ENCODE measurements at places on chromosomes 7 and 10.

GRCh38 chr10:72720814-72721660 lies 29.1 kb downstream of the MCU start:
- no peak for DNase-seq

DNA sequence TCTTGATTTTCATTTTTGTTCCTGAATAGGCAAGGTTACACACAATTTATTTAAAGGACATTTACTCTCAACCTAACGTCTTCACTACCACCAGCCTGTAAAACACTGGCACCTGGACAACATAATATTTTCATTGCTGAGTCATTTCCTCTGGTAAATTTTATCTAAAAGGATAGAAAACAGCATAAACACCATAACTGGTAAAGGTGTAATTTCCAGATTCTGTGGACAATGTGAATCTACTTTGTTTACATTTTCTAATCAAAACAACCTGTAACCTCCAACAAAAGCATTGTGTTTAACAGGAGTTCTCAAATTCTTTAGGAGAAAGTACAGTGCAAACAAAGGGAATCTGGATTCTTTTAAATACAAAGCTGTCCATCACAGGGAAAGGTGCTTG lies 472.0 kb upstream of the AKR1E2 start:
- no peak for DNase-seq

DNA sequence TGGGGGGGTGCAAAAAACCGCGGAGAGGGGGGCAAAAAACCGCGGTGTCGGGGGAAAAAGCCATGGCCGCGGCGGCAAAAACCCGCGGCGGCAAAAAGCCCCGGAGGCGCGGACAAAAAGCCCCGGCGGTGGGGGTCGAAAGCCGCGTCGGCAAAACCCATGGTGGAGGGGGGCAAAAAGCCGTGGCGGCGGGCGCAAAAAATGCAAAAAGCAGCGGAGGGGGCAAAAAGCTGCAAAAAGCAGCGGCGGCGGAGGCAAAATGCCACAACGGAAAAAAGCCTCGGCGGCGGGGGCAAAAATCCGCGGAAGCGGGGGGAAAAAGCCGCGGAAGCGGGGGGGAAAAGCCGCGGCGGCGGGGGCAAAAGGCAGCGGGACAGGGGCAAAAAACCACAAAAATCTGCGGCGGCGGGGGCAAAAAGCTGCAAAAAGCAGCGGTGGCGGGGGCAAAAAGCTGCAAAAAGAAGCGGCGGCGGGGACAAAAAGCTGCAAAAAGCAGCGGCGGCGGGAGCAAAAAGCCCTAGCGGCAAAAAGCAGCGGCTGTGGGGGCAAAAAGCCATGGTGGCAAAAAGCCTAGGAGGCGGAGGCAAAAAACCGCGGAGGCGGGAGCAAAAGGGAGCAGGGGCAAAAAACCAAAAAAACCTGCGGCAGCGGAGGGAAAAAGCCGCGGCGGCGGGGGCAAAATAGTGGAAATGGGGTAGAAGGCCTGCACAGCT lies 418.9 kb downstream of the ZNF716 start:
- DNase-seq: no peak

- DNase-seq: no peak
These were observed 312.3 kb upstream of the ZNF32 start for GRCh38 chr10:43960981-43961380.

DNA sequence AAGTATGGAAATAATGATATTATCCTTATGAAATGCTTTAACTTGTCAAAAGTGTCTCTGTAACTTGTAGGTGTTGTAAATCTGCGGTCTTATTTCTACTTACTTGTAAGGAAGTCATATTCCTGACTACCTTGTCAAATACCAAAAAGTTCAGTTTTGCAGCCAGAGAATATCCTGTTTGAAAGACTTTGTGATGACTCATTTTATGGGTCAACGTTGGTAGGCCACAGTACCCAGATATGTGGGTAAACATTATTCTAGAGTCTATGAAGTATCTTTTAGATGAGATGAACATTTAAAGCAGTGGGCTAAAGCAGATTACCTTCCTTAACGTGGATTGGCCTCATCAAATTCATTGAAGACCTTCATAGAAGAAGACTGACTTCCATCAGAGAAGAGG lies 195.3 kb downstream of the PPP1R9A start:
- no peak for DNase-seq

GRCh38 chr10:115654961-115655360 lies 561.8 kb downstream of the ATRNL1 start:
- no peak for DNase-seq

GRCh38 chr7:106063692-106064091 lies 48.4 kb downstream of the SYPL1 start:
- DNase-seq: no peak

DNA sequence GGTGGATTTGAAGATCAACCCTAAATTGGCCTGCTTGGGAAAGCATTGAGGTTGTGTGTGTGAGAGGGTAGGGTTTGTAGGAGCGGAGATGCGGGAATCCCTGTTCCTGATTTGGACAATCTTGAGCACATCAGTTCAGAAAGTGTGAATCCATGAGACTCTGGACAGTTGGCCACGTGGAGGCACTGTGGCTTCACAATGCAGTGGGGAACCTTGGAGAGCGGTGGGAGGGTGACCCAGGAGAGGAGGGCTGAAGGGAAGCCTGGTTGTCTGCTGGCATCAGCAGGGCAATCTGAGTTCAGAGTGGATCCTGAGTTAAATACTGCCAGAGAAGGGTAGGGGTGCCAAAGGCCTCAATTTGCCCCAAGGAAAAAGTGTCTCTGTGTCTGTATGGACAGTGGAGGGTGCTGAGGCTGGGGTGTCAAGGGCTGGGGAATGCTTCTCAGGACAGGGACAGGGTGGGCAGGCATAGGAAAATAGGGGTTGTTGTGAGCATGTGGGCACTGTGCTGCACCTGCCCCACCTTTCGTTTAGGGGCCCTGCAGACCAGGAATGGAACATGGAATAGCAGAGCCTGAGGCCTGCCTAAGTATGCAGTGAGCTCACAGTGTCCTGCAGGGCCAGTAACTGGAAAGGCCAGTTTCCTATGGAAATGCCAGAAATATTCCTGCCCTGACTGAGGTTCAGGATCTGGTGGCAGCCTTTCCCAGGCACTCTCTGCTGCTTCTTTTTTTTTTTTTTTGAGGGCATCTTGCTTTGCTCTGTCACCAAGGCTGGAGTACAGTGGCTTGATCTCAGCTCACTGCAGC lies 162.9 kb upstream of the PRSS58 start:
- DNase-seq: no peak

DNA sequence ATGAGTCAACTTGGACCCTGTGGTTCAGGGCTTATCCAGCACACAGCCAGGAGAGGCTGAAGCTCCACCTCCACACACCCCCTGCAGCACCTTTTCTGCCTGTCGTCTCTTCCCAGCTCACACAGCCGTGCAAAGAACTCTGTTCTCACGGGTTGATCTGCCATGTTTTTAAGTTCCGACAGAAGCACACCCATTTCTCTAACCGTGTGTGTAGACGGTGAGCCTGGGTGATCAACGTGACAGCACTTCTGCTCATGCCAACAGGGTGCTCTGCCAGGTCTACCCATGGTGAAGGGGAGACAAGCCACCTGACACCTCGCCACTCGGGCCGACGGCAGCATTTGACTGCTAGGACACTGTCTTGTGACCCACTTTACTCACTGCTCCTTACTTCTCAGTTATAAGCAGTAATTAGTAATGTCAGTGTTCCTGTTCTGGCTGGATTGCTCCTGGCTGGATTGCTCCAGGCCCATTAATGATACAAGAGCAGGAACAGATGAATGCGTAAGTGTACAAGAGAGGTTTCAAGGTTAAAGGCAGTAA lies 90.5 kb downstream of the RNF216 start:
- no peak for DNase-seq

- no peak for DNase-seq
These were observed 22.3 kb upstream of the EXOC6 start for GRCh38 chr10:92826061-92826460.

DNA sequence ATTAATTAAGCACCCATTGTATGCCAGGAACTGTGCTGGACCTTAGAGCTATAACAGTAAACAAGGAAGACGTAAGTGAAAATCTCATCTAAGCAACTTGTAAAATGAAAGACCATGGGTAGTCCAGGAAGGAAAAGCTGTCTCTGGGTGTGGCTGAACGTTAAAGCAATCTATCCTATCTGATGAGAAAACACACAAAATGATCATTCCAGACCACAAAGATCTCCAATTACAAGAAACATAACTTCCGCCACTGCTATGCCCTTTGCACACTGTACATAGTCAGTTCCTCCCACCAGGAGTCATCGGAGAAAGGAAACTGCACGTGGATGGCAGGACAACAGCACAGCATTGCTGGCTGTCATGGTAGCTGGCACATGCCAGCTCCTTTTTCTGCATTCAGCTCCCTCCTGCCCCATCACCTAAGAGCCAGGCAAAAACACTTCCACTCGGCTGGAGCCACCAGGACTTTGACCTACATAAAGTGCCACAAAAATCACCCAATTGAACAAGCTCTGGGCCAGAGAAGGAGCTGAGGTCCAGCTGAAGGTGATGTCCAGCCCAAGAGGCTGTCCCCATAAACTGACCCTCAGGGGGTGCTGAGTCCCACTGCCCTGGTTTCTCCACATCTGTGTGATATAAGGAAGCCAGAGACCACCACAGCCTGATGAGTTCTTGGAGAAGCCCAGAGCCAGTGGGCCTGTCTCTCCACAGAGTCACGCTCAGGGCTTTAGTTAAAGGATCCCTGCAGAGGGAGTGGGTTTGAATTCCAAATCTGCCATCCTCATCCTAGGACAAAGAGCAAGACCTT lies 56.4 kb downstream of the STEAP1B start:
- DNase-seq: no peak

- DNase-seq: no peak
These were observed 103.8 kb upstream of the PARD3 start for GRCh38 chr10:34918776-34919315.

GRCh38 chr7:107526672-107527071 lies 37.0 kb downstream of the COG5 start:
- no peak for DNase-seq

- no peak for DNase-seq
These were observed 4.7 kb downstream of the TMEM236 start for GRCh38 chr10:17756557-17757217.

GRCh38 chr7:87774690-87775089 lies 101.5 kb downstream of the SLC25A40 start:
- DNase-seq: no peak

GRCh38 chr10:122421742-122422141 lies 32.7 kb upstream of the ARMS2 start:
- no peak for DNase-seq

DNA sequence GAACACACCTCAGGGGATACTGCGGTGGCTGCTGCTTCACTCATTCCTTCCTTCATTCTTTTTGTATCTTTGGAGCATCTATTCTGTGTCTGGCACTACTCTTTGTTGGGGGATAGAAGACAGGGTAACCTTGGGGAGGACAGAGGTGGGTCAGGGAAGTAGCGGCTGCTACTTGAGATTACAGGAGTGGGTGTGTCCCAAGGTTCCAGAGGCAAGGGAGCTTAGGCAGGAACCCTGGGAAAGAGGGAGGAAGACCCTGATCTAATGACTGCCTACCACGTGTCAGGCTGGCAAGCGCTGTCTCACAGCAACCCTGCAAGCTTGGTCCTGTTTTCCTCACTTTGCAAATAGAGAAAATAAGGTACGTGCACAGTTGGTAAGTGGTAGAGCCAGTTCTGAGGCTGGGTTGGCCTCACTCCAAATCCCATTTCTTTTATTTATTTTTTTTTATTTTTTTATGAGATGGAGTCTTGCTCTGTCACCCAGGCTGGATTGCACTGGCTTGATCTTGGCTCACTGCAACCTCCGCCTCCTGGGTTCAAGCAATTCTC lies 985.9 kb upstream of the ZNF722 start:
- no peak for DNase-seq

DNA sequence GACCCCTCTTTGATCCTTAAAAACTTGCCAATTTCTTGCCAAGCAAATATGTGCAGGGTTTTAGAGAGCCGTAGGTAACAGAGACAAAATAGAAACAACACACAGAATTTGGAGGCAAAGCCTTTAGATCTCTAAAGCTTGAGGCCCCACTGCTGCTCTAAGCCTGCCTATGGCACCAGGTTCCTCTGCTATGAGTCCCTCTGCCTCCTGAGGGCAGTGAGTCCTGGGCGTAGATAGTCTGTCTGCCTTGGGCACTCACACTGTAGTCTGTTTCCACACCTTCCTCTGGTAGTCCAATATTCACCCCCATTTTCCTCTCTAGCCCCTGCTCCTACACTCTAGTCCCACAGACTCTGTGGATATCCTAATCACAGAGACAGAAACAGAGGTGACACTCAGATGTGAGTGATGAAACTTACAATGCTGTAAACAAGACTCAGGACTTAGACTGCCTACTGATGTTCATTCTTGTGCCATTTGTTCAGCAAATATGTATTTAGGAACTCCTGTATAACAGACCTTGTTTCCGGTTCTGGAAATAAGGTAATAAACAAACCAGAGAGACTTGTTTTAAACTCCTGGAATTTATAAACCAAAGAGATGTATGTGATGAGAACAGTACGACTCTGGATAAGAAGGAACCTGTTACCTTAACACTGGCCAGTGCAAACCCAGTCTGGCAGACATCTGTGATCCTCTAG lies 153.3 kb upstream of the PRSS1 start:
- DNase-seq: no peak

DNA sequence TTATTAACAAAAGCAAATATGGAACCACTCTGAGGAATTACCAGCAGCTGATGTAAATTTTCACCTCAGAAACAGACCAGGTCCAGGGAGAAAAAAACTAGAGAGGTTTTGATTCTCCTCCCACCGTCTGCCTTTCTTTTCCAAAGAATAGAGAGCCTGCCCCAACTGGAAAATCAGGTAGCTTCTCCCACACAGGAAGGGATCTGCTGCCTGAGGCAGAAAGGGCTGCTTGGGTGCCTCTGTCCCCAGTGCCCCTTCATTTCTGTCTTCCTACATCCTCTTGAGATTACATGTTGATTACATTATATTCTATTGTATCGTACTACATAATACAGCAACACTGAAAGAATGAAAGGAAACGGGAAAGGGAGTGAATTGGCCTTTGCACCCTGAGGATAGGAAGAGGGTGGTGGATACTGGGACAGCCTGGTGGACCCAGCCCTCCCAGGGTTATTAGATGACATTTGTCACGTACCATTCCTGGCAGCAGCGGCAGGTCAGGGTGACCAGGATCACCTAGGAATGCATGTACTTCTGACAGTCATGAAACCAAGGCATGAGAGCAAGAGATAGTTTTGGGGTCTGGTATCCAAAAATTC lies 8.9 kb downstream of the ST8SIA6 start:
- no peak for DNase-seq

DNA sequence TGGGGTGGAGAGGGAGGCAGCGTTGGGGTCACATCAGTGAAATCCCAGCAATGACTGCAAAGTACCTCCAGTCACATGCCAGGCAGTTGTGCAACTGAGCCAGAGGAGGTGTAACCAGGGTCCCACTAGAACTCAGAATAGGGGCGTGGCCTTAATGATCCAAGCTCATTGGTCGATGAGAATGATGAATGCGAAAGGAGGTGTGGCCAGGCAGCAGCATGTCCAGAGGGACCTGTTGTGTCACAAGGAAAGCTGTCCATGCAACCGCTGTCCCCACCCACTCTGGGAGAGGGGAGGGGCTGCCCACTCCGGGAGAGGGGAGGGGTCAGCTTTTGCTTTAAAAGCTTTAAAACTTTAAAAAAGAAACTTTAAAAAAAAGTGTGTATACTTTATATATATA lies 25.3 kb upstream of the MTPAP start:
- DNase-seq: no peak

GRCh38 chr10:69253171-69253570 lies 25.1 kb upstream of the HK1 start:
- no peak for DNase-seq

- DNase-seq: no peak
These were observed 9.2 kb downstream of the NUP42 start for GRCh38 chr7:23191022-23191421.
